ENCODE measurements at places on chromosomes 5 and 9.

DNA sequence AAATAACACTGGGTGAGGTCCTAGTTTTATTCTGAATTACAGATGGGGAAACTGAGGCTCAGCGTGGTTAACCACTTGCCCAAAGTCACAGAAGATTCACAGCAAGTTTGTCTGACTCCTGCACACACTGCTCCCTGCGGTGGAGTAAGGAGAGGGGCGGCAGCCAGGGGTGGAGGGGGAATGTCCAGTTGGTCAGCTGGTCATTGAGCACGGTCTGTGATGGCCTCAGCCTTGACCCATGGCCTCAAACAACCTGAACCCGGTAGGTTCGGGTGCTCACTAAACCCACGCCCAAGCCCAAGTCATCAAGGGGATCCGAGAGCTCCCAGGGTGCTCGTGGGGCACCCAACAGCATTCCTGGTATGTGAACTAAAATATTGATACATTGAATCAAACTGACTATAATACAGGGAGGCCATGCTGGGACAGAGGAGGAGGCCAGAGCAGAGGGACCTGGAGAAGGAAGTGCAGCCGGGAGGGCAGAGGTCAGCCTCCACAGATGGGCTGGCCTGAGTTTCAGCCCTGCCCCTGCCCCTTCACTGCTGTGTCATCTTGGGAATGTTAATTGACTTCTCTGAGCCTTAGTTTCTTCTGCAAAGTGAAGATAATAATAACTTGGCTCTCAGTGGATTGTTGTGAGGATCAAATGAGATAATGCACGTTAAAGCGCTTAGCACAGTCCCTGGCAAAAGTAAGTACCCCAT is 3.6 kb upstream of the IL17B start:
- DNase-seq, result no peak

GRCh38 chr5:54304040-54304439 is 6.3 kb downstream of the ARL15 start:
- no peak for DNase-seq

DNA sequence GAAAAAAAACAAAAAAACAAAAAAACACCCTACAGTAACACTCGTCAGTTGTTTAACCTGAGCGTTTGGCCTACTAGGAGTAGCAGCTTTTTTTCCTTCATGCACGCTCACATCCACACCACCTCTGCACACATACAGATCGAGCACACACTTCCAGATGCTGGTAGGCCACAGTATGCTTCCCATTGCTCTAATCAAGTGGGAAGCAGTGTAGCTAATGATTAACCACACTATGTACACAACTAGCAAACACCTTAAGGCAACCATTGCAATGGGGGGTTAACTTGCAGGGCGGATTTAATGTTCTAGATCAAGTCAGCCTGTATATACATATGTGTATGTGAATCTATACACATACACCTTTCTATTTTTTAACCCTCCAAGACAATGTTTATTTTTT is 65.5 kb upstream of the GLRX start:
- no peak for DNase-seq

DNA sequence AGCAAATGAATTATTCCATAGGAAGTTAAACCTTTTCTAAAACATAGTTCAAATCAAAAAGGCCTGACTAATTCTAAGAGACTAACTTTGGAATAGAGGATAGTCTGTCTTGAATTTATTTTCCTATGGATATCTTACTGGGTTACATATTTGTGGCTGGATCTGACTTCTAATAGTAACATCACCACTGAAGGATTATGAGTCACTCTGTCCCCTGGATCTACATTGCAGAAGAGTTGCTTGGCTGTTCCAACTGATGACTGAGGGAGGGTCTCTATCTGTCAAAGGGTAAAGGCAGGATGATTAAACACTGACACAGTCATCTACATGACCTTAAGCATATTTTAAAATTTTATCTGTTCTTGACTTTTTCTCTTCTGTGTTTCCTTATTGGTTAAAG is 119.6 kb upstream of the FST start:
- DNase-seq, result no peak

- DNase-seq, result no peak
These were observed 92.4 kb upstream of the CEP78 start for GRCh38 chr9:78143281-78144007.

DNA sequence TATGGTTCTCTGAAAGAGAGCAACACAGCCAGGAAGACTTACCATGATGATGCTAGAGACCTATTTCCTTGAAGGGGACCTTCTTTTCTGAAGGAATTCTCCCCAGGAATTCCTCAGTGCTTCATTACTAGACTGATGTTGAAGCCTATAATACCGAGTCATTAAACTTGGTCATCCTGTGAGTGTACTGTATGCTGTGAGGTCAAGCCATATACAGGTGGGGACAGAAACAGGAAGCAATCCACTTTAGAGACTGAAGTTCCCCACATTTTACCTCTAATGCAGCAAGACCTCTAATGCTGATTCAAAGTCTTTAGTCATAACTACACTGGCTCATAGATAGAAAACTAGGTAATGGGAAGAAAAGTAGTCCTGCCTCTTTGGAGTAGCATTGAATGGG is 77.1 kb upstream of the RASEF start:
- no peak for DNase-seq

- DNase-seq, result no peak
These were observed 191.8 kb downstream of the MELK start for GRCh38 chr9:36764364-36765076.

DNA sequence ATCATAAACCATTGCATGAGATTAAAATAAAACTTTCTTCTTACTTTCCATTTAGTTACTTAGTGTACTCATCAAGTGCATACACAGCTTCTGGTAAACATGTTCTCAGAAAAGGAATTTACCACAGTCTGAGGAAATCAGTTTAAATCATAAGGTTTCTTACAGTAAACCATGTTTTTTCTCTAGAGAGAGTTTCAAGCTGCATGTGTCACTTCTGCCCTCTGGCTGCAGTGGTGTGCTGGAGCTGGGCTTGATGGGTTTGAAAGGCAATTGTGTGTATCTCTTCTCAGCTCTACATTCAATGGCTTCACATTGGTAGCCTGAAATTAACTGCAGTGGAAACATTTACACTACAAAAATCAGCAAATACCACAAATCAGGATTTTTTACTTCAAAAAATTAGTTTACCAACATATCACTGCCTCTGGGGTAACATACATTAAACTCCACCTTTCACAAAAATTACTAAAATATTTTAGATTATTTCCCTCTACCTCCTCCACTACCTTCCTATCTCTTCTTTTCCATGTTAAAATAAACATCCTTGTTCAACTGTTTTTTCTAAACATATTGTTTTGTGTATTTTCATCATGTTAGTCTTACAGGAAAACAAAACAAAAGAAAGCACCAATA is 414.3 kb downstream of the ANXA1 start:
- DNase-seq, result no peak

GRCh38 chr5:82276800-82277612 is 1.1 kb downstream of the RPS23 start:
- DNase-seq, result no peak

DNA sequence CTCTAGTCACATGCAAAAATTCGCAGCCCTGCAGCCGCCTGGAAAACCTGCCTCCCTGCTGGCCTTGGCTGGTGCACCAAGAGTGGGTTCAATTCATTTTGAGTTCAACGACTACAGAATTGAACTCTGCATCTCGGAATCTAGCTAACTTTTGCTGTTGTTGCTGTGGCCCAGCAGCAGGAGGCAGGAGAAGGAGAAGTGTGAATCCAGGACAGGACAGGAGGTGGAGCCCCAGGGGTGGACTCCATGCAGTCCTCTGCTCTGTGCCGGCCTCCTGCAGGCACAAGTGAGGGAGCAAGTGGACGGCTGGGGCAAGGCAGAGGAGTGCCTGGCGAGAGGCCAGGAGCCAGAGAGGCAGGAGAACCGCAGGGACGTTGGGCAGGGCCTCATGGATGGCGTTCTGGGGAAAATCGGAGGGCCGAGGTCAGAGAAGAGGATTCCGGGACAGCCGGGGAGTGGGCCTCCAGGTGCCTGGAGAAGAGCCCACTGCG is 214.2 kb downstream of the FANCC start:
- no peak for DNase-seq

GRCh38 chr9:135242049-135242396 is 154.6 kb downstream of the OLFM1 start:
- DNase-seq, result no peak

- DNase-seq, result no peak
These were observed 233.3 kb upstream of the ADAMTS16 start for GRCh38 chr5:4906786-4907185.

DNA sequence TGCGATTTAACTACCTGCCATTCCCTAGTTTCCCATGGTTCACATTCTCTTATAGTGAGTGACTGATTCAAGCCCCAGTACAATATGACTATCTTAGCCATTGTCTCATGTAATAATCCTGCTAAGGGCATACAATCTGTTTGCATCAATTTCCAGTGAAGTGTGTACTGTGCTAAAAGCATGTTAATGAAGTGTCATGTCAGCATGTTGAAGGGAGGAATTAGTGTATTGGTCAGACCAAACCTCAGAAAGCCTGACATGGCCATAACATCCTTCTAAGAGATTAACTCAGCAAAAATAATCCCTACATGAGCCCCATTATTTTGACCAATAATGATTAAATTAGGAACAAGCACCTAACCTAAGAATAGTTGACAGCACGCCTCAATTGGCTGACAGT is 442.4 kb downstream of the ENC1 start:
- DNase-seq, result no peak
